ENCODE measurements at places on chromosomes 5 and 9.

DNA sequence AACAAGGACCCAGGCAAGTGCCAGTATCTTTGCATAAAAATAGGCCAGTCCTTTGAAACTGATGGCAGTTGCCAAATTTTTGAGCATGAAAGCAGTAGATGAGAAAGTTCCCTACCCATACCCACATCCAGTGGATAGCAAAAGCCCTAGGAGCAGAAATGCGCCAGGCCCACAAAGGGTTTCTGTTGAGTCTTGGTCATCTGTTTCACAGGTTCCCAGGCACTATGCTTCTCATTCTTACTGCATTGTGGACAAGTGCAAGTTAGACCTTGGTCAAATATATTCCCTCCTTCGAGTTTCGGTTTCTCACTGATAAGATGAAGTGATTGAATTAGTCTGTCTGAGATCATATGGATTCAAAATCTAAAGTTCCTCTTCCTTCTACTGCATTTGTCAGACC is 152.3 kb downstream of the NR3C1 start:
- no peak for DNase-seq

DNA sequence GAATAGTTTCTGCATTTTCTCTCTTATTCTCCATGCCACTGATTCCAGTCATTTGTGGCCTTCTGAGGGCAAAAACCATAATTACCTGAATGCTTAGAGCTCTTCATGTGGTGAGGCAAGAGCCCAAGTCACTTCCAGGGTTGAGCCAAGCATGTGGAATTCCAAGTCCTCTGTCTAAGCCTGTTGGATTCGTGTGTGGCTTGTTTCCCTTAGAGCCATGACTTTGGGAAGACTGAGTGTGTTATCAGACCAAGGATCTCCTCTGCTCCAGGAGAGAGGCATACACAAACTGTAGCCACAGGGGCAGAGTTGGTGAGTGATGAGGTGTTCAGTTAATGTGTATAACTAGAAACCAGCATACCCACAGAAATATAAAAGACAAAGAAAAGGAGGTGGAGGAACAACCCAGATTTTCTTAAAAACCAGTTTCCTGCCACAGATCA is 27.1 kb downstream of the SLC22A5 start:
- no peak for DNase-seq

GRCh38 chr9:21988056-21988990 is 5.9 kb downstream of the CDKN2A start:
- DNase-seq = no peak

- DNase-seq = no peak
These were observed 123.9 kb downstream of the GHR start for GRCh38 chr5:42547141-42547540.

- DNase-seq = no peak
These were observed 538.5 kb upstream of the DMAC1 start for GRCh38 chr9:8337834-8338766.

DNA sequence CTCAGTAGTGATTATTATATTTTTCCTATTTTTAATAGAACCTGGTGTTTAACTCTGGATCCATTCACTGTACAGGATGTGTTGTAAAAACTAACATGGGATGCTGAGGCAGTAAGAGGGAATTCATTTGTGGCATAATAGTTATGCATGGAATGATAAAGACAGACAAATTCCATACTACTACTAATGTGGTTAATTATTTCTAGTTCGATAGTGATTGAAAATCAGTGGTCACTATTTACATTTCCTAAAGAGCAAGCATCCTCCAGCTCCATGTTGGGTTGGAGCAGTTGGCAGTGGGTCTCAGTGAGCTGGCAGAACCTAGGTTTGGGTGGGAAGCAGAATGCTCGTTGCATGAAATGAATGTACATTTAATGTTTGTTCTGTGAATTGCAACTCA is 122.6 kb downstream of the SAXO1 start:
- no peak for DNase-seq

DNA sequence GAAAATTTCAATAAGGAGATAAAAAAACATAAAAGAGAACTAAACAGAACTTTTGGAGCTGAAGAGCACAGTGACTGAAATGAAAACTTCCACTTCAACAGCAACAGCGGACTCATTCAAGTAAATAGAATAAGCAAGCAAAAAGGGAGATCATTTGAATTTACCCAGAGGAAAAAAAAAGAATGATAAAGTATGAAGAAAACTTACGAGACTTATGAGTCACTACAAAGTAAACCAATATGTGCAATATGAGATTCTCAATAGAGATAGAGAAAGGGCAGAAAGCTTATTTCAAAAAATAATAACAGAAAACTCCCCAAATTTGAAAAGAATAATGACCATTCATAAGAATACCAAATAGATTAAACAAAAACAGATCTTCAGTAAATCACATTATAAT is 1605.7 kb upstream of the CDH6 start:
- no peak for DNase-seq

- DNase-seq = no peak
These were observed 133.9 kb downstream of the C9orf50 start for GRCh38 chr9:129486756-129487657.

GRCh38 chr5:1542781-1543180 is 19.0 kb upstream of the LPCAT1 start:
- no peak for DNase-seq

- no peak for DNase-seq
These were observed 232.4 kb downstream of the PCSK1 start for GRCh38 chr5:96200641-96201040.

DNA sequence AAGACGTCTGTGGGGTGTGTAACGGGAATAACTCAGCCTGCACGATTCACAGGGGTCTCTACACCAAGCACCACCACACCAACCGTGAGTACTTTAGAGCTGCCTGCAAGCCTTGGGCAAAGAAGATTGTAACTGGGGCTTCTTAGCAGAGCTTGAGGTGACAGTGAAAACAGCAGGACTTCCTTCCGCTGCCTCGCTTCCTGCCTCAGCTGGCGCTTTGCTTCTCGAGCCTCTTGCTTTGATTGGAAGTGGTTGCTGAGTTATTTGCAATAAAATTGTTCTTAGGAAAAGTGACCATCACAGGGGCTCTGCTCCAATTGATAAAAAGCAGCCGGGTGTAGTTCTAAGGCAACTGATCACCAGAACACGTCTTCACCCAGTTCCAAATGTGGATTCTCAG is 99.1 kb downstream of the ADAMTS16 start:
- no peak for DNase-seq

DNA sequence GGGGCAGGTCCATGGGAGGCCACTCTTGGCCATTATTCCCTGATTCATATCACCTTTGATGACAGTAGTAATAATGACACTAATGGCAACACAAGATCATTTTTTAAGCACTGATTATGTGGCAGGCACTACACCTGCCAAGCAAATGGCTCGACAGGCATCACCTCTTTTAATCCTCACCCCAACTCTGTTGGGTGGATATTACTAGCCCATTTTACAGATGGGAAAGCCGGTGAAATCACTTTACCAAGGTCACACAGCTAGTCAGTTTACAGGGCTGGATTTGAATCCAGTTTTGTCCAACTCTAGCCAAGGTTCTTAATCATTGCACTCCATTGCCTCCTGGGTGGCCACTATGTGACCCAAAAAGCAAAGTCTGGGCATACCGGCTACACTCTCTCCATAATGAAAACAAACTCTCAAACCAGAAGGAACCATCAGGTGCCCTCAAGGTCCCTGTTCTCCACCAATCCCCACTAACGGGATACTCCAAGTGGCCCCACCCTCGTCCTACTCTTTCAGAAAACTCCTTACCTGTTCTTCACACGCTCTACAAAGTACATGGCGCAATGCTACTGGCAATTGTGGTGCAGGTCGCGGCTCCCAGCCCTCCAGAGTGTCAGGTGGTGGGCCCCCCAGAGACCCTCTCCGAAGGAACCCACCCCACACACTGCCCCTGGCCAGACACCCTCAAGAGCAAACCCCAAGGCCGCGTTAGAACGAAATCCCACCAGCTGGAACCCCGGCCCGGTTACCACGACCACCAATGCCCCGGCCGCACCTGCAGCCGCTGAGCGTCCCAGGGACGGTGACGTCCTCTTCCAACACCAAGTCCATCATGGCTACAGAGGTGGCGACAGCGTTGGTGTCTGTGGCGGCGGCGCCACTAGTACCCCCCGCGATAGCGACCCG is 572 bp downstream of the CDK5RAP2 start:
- no peak for DNase-seq

DNA sequence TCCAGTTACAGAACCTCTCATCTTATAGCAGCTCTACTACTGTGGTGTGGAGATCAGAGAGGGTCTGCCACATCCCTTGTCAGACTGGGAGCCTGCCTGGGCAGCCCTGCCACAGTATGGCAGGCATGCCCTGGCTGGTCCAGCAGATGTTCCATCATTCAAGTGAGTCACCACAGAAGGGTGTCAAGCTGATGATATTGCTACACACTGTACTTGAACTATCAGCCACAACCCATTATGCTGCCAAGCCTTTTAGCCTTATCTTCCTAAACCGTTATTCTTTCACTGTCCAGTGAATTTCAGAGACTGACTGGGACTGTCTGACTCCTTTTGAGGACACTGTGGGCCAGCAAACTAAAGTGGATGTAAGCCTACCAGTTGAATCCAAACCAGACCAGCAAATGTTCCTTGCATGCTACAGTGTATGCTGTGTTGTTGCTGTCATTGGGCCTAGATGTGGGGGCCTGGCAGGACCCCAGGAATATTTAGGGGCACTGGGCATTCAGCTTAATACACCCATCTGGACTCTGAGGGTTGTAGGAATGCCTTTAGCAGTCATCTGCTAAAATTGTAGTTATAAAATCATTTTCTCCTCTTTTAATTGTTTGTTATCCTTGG is 202.6 kb downstream of the NR3C1 start:
- DNase-seq = no peak

GRCh38 chr9:5953743-5954707 is 61.4 kb downstream of the RANBP6 start:
- DNase-seq = no peak

DNA sequence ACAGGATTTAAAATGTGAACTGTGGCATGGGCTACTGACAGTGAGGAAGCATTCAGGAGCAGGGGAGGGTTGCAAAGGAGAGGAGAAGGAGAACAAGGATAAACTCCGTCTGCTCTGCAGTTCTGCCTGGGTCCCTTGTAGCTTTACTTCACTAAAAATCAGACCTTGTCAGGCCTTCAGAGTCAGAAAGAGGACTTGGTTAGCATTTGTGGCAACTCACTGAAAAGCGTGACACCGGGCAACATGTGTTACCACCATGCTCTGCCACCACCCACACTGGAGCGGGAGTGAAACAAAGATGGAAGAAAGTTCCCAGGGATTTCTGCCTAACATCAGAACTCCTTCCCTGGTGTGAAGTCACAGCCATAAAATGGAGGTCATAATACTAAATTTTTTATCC is 19.3 kb downstream of the FYB1 start:
- no peak for DNase-seq

DNA sequence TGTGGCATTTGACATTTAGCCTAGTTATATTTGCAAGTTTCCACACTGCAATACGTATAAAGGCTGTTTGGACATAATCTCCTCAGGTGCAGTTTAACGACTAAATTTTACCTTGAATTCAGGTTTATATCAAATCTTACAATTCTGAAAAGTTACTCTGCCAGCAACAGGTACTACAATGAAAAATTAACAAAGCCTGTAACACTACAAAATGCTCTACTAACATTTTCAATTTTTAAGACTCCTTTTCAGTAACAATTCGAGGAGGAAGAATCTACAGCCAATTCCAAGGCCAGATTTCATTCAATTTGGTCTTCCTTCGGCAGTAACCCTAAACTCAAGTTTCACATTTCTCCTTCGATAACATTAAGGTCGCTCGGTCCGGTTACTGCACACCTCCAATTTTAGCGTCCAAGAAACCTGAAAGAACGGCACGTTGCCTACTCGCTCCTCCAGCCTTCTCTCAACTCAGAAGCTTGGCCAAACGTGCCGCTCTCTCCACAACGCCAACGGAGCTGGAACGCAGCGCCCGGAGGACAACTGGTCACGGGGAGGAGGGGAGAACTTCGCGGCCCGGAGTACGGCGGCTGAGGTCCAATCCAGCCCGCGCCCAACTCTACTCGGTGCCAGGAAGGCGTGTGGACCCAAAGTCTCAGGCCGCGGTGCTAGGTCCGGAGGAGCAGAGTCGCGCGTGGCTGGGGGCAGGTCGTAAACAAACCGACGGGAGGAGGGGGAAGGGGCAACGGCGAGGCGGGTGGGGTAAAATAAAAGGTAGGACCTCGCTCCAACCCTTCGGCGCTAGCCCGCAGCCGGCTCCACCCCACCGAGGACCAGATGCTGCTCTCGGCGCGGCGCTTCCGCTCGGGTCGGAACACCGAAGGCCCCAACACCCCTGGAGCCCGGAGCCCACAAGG is 681 bp downstream of the FNIP1 start:
- peak; percentile 26 for DNase-seq

- peak; percentile 24 for DNase-seq
These were observed 20.0 kb upstream of the RUFY1 start for GRCh38 chr5:179530069-179530998.

GRCh38 chr9:121778252-121779225 is 127.1 kb downstream of the DAB2IP start:
- no peak for DNase-seq

- no peak for DNase-seq
These were observed 113.8 kb downstream of the PLK2 start for GRCh38 chr5:58346041-58346440.

DNA sequence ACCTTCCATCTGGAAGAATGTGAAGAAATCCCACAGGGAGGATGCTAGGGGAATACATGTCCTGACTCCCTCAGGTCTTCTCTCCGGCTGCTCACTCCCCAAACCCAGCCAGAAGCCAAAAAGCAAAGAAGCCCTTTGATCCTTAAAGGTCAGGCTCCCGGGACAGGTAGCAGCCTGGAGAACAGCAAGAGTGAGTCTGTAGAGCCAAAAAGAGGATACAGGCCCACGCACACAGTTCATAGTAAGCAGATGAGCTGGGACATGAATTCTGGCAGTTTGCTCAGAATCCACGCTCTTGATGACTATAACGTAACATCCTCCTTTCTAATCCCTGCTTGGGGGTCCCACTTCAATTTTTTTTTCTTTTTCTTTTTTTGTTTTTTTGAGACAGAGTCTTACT is 72.0 kb upstream of the SLC44A1 start:
- DNase-seq = no peak

GRCh38 chr9:27353474-27354229 is 56.7 kb upstream of the EQTN start:
- no peak for DNase-seq

DNA sequence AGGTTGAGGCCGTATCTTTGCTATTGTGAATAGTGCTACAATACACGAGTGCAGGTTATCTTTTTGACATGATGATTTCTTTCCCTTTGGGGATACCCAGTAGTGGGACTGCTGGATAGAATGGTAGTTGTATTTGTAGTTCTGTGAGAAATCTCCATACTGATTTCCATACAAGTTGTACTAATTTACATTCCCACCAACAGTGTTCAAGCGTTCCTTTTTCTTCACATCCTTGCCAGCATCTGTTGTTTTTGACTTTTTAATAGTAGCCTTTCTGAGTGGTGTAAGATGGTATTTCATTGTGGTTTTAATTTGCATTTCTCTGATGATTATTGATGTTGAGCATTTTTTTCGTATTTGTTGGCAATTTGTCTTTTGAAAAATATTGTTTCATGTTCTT is 41.4 kb downstream of the CNOT6 start:
- DNase-seq = no peak

- DNase-seq = peak; percentile 44
These were observed 185.7 kb upstream of the IL12B start for GRCh38 chr5:159515909-159516415.

GRCh38 chr9:89312222-89312571 is 1.2 kb downstream of the CKS2 start:
- no peak for DNase-seq

Data from effector memory CD4-positive, alpha-beta T cell (primary cell).